ENCODE measurements at places on chromosomes 12 and 14.
A peak's percentile ranks its signal among the peaks of the same experiment; 100 is the strongest.

GRCh38 chr12:49187184-49187583 lies 1.7 kb downstream of the TUBA1A start:
- DNase-seq, result peak; percentile 19

GRCh38 chr12:64178122-64178521 lies 44.0 kb downstream of the KICS2 start:
- DNase-seq, result no peak

DNA sequence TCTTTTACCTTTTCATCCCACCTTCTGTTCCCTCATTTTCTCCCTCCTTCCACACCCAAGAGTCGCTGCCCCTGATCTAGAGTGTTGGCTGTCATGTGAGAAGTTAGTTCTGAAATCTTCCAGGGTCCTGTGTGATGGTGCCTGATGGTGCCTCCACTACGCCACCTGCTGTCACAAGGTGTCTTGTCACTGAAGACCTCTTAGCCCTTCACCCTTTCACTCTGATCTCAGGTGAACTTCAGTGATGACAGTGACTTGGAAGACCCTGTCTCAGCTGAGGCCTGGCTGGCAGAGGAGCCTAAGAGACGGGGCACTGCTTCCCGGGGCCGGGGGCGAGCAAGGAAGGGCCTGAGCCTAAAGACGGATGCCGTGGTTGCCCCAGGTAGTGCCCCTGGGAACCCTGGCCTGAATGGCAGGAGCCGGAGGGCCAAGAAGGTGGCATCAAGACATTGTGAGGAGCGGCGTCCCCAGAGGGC lies 7.6 kb upstream of the PFDN5 start:
- peak; percentile 17 for DNase-seq

- no peak for DNase-seq
These were observed 876.2 kb downstream of the C12orf50 start for GRCh38 chr12:87152841-87153528.

- peak; percentile 44 for DNase-seq
These were observed 32.8 kb downstream of the SH2B3 start for GRCh38 chr12:111438481-111438880.

DNA sequence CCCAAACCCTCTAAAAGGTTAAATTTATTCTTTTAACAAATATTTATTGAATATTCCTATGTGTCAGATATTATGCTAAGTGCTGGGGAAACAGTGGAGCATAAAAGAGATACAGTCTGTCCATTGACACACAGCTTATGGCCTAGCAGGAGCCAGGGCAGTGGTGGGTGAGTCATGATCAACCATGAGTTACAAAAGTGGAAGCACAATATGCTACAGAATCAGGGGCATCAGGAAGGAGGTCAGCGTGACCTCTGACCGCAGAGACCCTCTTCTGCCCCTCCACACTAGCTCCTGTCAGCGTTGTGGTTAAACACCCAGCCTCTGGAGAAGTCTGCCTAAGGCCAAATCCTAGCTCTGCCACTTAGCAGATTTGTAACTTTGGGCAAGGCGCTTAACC lies 4.7 kb upstream of the PPP1R1A start:
- no peak for DNase-seq

DNA sequence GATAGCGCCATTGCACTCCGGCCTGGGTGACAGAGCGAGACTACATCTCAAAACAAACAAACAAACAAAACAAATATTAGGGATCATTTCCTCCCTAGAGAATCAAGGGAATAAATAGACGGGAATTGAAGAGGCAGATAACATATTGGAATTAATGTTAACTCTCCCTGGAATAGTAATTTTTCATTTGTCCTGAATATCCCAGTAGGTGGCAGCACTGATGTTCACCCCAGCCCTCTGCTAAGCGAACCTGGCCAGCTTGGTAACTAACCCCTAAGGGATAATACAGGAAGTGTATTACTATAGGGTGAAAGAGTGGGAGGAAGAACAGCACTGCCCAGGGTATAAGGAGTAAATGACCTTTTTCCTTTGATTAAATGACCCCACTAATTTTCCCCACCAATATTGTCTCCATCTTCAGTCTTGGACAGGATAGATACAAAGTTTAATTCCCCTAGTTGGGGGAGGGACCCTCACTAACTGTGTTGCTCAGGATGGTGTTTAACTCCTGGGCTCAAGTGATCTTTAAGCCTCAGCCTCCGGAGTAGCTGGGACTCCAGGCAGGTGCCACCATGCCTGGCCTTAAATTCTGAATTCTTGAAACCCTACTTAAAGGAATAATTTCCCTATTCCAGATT lies 40.5 kb downstream of the SLC2A14 start:
- no peak for DNase-seq

DNA sequence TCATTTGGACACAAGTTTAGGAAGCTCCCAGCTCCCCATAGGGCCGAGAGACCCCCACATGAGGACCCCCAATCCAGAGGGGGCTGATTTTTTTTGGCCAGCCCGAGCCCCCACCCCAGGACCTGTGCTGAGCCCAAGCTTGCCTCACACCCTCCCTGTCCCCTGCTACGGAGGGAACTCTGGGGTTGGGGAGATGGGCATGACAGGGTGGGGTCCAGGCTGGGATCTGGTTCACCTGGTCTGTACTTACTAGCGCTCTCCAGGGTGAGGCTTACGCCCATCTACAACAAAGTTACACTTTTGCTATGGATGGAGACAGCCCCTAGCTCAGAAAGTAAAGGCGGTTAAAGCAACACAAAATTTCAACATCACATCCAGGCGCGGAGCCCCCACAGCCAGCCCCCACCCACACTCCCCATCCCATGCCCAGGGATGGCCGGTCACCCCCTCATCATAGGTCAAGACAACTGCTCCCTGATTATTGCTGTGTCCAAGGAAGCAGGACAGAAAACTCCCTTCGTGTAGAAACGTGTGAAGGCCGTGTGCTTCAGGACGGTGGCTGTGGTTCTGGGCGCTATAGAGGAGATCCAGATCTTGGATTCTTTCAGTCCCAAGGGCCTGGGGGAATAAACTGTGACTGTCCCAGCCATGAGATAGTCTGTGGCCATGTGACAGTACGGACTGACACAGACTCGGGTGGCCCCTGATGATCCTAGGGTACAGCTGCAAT lies 10.7 kb downstream of the SLC25A29 start:
- no peak for DNase-seq

- no peak for DNase-seq
These were observed 29.9 kb downstream of the CLEC2D start for GRCh38 chr12:9699269-9699897.

- no peak for DNase-seq
These were observed 209.0 kb upstream of the FBXO33 start for GRCh38 chr14:39641224-39641623.

DNA sequence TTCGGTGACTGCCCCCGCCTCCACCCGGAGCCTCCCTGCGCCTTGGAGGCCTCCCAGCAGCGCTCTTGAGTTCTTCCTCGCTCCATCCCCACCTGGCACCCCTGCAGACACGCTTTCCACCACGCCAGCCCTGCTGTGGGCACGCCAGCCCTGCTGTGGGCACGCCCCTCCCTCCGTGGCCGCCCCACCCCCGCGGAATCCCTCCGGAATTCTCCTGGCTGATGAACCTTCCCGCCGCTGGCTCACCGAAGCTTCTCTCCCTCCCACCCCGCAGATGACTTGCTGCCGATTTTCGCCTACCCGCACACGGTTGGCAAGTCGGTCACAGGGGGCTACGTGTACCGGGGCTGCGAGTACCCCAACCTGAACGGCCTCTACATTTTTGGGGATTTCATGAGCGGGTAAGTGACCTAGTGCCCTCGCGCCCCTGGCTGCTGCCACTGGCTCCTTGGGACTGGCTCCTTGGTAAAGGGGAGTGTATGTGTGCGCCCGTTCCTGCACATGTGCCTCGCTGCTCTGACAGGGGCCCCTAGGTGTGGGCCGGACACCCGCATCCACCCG lies 15.2 kb downstream of the HHIPL1 start:
- DNase-seq, result no peak

- DNase-seq, result no peak
These were observed 98.0 kb upstream of the RTL1 start for GRCh38 chr14:101001311-101002069.

DNA sequence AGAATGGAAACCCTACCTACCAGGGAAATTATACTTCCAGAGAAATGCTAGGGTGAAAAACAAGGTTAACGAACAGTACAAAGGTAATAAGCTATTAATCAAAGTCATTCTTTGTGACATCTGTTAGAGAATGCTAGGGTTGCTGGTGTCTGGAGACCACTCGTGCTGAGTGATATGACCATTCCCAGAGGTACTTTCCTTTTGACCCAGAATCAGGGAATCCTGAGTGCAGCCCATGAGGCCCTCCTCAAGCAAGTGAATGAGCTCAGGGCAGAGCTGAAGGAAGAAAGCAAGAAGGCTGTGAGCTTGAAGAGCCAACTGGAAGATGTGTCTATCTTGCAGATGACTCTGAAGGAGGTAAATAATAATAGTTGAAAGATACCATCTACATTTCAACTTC lies 31.7 kb downstream of the RPGRIP1 start:
- no peak for DNase-seq

GRCh38 chr12:59082952-59083351 lies 162.6 kb upstream of the LRIG3 start:
- no peak for DNase-seq

Measured in NCI-H2029 (cell line).